ENCODE measurements at places on chromosomes 1 and 21.

DNA sequence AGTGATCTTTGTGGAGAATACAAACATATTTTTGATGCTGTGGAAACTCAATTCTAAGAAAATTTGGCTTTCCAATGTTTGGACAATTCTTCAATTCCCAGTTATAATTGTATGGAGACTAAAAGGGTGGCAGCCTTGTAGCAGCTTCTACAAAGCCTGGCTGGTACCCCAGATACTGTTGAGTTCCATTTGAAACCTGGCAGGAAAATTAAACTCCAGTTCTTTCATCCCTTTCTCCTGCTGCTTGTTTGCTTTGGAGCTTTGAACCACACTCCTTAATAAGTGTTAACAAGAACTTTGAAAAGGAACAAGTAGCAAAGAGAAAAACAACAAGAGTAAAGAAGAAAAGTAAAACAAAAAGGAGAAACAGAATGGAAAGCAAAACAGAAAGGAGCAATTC is 172.6 kb upstream of the ADAMTS5 start:
- no peak for DNase-seq

DNA sequence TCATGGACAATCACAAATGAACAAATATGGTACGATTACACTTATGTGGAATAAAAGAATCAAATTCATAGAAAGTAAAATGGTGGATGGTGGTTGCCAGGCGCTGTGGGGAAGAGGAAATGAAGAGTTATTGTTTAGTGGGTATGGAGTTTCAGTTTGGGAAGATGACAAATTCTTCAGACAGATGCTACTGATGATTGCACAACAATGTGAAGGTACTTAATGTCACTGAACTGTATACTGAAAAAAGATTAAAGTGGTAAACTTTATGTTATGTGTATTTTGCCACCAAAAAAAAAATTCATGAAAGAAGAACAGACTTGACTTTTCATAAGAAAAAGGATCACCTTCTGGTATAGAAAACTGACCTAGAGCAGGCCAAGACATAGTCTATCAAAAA is 745.6 kb upstream of the CXADR start:
- no peak for DNase-seq

GRCh38 chr1:119664067-119664466 is 16.0 kb upstream of the ZNF697 start:
- no peak for DNase-seq

DNA sequence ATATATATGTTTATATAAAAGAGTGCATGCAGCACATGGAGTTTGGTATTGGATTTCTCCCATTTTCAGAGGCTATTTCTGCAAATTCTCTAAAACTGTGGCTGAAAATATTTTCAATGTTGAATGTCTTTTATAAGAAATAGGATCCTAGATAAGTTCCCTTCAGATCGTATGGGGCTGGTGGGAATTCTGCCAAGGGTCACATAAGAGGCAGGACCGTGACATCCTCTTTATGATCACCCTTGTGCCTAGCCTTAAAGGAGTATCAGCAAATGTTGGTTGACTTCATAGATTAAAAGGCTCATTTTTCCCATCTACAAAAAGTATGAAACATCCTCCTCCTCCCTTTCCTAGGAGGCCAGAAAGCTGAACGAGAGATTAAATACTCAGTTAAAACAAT is 1.3 kb upstream of the IFNAR2 start:
- no peak for DNase-seq

DNA sequence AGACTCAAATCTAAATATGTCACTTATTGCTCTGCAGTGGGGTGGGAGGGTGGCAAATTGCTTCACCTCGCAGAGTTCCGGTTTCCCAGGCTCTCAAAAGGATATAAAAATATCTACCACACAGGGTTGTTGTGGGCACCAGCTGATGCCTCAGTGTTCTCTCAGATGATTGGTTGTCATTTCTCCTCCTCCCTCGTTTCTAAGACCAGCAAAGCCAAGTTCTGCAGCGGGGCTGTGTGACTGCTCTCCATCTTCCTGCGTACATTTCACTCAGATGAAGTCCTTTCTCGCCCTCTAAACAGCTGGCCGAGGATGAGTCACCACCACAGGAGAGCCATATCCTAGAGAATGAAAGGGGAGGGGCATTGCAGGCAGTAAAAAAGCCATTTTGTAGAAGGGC is 35.0 kb upstream of the VWA5B1 start:
- DNase-seq: no peak

- DNase-seq: no peak
Measured at GRCh38 chr21:24118738-24119459, 1488.4 kb downstream of the MRPL39 start.

DNA sequence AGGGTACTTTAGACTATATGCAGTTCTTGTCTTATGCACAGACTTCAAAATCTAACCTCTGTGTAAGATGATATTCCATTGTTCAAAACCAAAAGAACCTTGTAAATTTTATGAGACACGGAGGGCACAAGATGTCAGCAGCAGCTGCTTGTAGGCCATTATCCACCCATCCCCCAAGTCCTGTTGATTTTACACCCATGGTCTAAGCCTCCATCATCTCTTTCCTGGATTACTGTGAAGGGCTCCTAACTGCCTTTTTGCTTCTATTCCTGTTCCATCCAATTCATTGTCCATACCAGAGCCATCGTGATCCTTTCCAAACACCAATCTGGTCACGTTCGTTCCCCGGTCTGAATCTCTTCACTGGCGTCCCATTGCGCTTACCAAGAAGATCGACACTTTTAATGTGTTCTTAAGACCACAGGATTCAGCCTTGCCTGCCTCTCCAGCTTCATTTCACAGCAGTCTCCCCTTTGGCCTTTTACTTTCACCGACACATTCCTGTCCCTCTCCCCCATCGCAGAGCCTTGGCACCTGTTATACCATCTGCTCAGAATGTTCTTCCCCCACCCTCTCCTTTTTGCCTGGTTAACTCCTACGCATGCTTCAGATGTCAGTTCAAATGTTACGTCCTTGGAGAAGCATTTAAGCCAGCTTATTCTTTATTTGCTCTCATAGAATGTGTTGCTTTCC is 107.3 kb upstream of the POU3F1 start:
- no peak for DNase-seq

DNA sequence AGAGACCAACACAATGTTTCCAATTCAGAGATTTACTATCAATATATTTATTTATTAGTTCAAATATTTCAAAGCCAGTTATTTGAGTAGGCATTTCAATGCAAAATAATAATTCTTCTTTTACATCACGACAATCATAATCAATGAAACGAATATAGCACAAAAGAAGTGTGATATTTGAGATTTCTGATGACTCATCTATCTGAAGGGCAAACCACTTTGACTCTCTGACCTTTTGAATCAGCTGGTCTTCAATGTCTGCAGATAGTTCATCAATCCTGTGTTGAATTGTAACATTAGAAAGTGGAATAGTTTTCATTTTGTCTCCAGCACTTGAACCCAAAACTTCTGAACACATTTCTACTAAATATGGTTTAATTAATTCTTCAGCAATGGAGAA is 3.0 kb upstream of the TMEM35B start:
- no peak for DNase-seq

GRCh38 chr1:98211271-98211845 is 290.5 kb upstream of the DPYD start:
- DNase-seq: no peak

- DNase-seq: no peak
Measured at GRCh38 chr1:195934817-195935553, 673.3 kb downstream of the KCNT2 start.

DNA sequence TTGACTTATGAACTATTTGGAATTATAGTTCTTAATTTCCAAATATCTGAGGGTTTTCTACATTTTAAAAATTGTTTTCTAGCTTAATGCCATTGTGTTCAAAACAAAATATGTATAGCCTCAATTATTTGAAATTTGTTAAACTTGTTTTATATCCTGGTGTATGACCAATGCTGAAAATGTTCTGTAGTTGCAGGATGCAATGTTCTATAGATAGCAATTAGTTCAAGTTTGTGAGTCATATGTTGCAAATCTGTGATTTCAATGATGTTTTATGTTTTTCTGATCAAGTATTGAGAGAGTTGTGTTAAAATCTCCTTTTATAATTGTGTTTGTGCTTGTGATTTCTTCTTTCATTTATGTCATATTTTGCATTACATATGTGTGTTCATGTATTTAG is 517.5 kb downstream of the ADGRL2 start:
- no peak for DNase-seq

DNA sequence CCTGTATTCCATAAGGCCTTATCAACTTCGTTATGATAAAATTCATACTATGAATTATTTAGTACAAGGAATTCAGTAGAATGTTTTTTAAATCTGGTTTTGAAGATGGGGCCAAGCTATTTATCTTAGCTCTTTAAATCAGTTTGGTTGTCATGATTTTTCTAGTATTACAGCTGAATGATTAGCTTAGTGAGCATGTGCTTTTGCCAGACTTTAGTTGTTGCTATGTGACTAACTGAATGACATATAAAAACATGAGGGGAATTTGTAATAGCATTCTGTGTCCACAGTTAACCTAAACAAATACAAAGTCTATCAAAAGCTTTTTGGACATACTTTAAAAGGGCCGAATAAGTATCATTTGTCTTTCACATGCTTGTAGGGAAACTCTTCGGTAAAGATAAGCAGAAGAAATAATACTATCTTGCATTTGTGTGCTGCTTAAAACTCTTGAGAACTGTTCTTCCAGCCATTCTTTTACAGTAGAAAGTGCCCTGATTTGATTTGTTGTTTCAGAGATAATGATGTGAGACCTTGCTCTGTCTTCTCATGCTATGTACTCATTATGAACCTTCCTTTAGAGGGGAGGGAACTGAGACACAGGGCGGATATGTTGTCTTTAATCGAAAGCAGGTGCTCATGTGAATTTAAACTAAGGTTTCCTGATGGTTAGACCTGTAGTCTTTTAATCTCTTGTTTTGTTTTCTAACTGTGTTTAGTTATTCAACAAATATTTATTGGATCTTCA is 18.8 kb downstream of the NEK7 start:
- no peak for DNase-seq

DNA sequence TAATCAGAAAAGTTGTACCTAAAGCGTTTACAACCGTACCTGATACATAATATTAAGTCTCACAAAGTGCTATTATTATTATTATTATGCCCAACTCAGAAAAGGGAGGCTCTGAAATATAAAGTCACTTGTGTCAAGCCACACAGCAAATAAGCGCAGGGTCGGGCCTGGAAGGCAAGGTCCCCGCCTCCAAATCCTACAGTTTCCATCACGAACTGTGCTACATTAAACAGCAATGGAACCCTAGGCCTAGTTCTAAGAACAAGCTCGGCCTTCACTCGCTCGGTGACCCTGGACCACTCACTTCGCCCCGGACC is 549 bp downstream of the PARS2 start:
- DNase-seq: no peak

DNA sequence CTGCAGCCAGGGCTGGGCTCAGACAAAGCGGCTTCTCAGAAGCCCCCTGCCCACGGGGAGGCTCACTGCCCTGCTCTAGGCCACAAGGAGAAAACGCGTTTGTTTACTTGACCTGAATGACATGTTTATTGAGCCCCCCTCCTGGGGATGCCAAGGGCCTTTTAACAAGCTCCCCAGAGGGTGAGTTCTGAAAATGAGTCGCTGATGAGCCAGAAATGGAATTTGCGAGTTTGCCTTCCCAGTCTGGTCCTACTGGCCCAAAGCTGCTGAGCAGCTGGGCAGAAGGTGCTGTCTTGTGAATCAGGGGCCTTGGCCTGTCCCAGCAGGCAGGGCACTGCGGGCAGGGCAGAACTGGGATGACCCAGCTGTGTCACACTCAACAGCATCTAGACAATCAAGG is 120.6 kb downstream of the SYF2 start:
- DNase-seq: no peak

- DNase-seq: no peak
Measured at GRCh38 chr1:59128239-59128736, 168.6 kb upstream of the FGGY start.

DNA sequence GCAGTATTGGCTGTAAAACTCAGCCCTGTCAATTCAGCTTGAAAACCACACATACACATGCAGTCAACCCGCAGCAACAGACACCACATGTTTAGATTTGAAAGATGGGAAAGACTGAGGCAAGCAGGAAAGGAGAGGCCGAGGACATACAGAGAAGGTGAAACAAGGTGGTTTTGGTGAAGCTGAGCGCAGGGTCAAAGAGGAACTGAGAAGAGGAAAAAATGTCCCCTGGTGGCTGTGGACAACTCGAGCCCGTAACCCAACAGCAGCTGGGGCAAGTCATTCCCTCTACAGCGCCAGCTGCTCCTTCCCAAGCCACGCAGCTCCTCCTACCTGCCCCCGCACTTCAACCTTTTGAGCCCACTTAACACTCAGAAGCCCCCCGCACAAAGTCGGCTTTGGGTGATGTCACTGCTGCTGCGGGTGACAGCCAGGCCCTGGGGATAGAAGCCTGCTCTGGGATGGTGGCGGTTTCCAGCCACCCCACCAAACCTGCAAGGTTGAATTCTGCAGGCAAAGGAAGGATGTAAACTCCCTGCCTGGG is 63.0 kb downstream of the KCNN3 start:
- DNase-seq: no peak

DNA sequence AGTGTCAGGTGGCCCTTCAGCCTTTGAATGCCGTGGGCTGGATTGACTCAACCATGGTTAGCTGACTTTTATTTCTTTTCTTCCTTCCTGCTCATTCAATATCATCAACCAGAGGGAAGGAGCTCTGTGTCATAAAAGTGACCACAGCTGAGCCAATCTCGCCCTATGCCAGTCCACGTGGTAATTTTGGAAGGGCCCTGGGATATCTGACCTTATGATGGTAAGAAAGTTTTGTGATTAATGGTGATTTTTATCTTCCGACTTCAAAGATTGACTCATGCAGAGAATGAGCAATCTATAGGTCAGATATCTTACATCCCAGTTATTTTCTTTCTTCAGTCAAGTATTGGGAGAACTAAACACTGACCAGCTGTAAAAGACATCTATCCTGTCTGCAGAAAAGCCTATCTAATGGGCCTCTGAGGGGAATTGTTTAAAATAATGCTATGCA is 170.3 kb downstream of the ZC3H11B start:
- no peak for DNase-seq

DNA sequence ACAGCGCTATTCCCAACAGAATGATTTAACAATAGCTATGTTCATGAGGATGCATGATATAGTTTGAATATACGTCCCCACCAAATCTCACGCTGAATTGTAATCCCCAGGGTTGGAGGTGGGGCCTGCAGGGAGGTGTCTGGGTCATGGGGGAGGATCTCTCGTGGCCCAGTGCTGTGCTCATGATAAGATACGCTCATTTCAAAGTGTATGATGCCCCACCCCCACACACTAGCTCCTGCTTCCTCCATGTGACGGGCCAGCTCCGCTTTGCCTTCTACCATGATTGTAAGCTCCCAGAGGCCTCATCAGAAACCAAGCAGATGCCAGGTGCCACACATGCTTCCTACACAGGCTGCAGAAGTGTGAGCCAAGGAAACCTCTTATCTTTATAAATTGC is 93.6 kb downstream of the SMYD3 start:
- no peak for DNase-seq

DNA sequence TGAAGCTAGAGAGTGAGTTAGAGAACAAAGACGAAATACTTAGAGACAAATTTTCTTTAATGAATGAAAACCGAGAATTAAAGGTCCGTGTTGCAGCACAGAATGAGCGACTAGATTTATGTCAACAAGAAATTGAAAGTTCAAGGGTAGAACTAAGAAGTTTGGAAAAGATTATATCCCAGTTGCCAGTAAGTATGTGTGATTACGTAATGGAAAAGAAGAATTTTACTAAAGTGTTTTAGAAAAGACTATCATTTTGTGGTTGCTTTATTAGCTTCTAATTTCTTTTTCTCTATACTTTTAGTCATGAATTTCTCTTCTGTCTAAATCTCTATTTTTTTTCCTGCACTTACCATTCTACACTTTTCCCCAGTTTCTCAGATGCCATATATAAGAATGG is 26.7 kb downstream of the CCDC18 start:
- DNase-seq: no peak

GRCh38 chr21:17834639-17835354 is 15.6 kb upstream of the C21orf91 start:
- no peak for DNase-seq
